ENCODE measurements at places on chromosomes 12 and 14.

DNA sequence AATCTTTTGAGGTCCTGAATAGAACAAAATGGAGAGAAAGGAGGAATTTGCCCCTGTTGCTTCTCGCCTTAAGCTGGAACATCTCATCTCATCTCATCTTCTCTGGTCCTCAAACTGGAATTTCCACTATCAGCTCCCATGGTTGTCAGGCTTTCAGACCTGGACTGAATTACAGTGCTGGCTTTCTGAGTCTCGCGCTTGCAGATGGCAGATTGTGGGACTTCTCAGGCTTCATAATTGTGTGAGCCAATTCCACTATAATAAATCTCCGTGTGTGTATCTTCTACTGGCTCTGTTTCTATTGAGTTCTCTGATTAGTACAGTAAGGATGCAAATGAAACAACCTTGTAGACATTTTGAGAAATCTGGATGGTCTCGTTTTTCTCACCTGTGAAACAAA is 199.0 kb downstream of the TMEM117 start:
- no peak for DNase-seq

GRCh38 chr14:36747411-36748184 is 85.9 kb downstream of the PAX9 start:
- DNase-seq: no peak

- no peak for DNase-seq
These were observed 1.7 kb downstream of the KRT79 start for GRCh38 chr12:52832451-52832850.

DNA sequence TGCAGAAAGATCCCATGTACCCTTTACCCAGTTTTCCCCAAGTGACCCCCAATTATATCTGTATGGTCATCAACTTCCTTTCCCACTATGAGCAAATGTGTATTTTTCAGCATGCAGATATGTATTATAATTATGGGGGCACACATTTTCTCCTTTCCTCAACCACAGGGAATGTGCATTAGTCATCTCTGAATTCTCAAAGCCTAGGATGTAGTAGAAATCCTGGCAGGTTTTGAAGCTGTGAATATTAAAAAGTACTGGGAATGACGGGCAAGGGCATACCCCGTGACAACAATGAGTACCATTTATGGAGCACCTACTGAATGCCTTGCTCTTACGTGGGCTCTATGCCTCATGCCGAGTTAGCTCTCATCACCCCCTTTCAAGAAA is 71.5 kb downstream of the VWF start:
- no peak for DNase-seq

DNA sequence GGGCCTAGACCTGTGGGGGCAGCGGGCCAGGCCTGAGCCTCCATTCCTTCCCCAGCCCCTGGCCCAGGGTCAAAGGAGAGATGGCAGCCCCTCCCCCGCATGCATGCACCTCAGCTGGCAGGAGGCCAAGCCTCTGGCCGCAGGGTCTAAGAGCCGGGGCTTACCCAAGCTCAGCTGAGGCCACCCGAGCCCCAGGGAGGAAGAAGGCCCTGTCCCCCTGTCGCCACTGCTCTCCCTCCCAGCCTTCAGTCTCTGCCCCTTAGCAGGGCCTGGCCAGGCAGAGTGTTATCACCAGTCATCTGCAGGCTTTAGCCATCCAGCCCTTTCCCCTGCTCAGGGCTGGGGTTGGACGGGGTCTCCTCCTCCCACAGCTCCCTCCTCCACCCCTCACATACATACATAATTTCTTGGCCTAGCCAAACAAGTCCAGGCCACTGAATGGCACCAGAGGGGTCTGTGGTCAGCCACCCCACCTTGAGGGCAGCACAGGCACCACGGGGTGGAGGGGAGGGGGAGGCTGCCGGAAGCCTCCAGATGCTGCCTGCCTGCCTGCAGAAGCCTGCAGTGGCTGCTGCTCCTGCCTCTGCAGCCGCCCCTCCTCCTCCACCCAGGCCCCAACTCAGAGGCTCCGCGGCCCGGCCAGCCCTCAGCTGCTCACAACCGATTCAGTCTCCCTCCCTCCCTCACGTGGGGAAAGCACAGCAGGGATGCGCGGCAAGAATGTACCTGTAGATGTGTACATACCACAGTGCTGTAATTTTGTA is 22.8 kb downstream of the RAB35 start:
- no peak for DNase-seq

DNA sequence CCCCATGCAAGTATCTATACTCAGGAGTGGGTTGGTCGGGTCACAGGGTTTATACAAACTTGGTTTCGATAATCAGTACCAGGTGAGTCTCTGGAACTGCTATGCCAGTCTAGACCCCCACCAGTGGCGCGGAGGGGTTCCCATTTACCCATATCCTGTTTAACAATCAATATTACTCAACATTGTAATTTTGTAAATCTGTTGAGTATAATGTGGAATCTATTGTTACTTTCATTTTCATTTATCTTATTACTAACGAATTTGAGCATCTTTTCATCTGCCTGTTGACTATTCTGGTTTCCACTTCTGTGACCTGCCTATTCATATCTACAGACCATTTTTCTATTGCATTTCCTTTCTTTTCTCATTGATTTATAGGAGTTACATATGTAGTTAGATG is 275.2 kb upstream of the CRY1 start:
- DNase-seq: no peak

DNA sequence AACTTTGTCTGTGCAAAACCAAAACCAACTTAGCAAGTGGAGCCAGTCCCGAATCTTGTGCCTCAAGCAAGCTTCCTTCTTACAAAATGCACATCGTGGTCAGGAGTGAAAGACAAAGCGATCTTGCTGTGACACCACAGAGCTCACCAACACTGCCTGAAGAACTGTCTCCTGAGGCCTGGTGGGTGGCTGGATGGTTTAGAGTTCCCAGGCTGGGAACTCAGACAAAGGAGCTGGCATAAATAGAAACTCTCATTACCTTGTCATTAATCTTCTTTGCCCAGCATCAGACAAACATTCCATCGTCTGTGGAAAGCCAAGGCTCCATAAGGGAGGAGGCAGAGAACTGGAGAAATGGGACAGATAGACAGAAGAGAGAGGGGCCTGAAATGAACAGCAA is 144.8 kb downstream of the KCNA5 start:
- no peak for DNase-seq

DNA sequence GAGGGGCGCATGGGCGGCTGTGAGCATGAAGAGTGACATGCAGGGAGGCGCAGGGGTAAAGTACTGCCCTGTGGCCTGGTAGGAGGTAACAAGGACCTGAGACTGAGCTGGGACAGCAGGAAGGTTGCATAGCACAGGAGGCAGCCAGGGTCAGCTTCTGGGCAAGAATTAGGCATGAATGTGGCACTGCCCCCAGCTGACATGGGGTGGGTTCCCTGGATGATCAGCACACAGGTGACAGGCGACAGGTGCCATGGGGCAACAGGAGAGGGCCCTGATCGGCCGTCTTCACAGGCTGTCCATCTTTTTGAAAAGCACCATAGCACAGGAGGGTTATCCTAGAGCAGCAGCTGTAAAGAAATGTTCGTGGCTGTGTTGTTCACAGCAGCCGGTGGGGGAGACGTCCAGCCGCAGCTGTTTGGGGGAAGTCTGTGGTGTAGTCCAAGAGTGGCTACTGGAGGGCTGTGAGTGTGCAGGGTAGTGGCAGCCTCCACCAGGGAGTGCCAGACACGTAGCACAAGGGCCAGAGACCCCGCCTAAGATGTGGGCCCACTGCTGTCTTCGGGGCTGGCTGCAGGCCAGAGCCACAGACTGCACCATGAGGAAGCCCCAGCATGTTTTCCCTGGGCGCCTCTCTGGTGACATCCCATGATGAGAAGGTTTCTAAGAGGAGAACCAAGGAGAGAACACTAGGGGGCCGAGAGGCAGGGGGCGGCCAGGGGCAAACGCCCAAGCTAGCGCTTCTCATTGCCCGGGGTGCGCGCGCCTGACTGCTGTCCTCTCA is 8.4 kb downstream of the CLBA1 start:
- DNase-seq: no peak

GRCh38 chr14:30559638-30560091 is 707 bp downstream of the G2E3 start:
- DNase-seq: no peak

DNA sequence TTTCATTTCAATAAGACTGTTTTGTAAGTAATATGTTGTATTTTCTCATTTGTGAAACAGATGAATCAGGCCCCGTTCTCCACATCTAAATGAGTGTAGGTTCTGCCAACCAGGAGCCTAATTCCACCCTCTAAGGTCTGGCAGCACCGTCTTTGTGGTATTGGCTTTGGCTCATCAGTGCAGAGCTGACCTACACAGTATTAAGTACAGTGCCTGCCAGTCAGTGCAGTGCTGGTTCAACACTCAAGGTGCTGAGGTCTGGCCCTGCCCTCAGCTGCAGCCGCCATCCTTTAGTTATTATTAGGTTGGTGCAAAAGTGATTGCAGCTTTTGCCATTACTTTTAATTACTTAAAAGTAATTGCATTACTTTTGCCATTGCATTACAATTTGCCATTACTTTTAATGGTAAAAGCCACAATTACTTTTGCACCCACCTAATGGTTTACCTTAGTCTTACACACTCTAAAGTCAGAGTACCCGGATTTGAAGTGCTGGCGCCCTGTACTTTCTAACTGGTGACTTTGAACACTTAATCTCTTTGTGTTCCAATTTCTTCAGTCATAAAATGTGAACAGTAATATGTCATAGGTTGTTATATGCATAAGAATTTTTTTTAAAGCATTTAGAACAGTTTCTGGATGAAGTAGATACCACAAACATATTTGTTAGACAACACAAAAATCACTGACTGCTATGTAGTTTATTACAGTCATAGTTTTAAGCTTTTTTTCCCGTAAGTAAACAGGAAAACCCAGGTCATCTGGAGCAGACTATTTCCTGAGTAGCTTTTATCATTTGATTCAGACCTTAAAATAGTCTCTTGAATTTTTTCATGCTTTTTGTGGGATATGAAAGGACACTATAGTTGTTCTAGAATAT is 99.5 kb downstream of the SYNE2 start:
- no peak for DNase-seq

DNA sequence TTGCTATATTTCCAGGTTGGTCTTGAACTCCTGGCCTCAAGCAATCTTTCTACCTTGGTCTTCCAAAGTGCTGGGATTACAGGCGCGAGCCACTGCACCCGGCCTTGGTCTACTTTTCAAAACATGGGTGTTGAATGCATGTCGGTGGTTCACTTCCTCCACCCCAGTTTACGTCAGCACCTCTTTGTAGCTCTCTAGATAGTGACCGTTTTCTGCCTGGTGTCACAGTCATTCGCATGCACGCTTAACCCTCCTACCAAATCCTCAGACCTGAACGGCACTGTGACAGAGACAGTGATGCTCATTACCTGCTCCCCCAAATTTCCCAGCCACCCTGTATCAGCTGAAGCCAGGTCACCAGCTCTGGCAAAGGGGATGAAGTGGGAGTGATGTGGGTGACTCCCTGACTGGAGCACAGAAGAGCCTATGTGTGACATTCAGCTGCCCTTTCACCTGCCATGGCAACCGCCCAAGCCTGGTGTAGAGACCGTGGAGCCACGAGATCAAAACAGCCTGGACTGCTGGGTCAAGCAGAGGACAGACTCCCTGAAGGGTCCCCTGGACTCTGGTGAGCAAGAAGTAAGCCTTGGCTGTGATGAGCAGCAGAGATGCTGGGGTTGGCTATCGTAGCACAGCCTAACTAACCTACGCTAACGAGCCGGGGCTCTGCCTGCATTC is 66.2 kb upstream of the GPR68 start:
- no peak for DNase-seq

DNA sequence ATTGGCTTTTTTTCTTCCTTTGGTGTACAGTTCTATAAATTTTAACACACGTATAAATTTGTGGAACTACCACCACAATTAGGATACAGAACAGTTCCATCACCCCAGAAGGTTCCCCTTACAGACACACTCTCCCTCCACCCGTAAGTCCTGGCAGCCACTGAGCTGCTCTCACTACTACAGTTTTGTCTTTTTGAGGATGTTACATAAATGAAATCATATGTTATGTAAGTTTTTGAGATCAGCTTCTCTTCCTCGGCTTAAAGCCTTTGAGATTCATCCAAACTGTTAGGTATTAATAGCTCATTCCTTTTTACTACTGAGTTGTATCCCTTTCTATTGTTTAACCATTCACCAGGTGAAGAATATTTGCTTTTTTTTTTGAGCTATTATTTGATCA is 74.3 kb upstream of the SLC24A4 start:
- no peak for DNase-seq

DNA sequence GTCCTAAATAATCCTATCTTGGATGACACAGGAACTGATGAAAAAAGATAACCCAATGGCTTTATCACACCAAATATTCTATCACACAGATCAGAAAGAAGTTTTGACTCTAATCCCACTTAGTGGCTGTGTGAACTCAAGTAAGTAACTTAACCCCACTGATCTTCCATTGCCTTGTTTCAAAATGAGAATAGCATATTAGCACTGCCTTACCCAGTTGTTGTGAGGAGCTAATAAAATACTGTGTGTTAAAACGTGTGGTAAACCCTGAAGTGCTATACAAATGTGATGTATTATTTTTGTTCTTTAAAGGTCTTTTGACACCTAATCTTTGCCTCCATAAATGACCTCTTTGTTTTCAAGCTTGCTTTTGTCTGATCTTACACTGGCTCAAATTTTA is 60.9 kb upstream of the ARID2 start:
- DNase-seq: no peak

- DNase-seq: no peak
These were observed 114.8 kb downstream of the MON2 start for GRCh38 chr12:62581288-62582064.

DNA sequence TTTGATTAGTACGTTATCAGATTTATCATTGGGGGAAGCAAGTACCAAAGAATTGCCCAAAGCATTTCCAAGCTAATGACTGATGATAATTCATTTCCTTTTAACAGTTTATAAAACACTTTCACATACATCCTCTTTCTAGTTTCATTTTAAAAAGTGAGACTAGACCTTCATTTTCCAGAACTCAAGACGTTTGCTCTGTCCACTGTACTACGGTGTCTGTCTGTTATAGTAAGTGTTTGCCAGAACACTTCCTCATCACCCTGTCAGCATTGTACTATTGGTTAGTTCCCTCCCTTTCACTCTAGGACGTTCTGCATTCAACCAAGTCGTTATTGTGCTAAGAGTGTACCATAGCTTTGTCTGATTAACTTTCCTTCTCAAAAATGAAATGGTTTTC is 81.7 kb upstream of the TMEM263 start:
- DNase-seq: no peak

GRCh38 chr12:84411031-84411430 is 501.6 kb downstream of the SLC6A15 start:
- no peak for DNase-seq

GRCh38 chr14:21104448-21105060 is 3.7 kb downstream of the TMEM253 start:
- peak; percentile 52 for DNase-seq

DNA sequence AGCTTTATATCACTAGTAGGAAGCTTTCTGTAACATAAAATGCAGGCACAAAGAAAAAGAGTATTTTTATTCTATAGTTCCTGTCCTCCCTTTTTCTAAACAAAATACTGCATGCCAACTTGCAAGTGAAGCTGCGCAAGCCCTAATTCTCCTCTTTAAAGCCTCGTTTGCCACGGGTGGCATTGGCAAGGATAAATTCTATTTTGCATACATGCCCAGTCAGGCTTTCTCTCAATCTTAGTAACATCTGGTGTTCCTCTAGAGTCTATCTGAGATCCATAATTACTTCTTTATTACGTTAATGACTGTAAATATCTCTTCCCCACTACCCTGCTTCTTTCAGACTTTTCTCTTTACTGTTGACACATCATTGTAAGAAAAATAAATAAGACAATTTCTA is 97.1 kb upstream of the DAAM1 start:
- DNase-seq: no peak
